ENCODE measurements at places on chromosomes 6 and 20.

DNA sequence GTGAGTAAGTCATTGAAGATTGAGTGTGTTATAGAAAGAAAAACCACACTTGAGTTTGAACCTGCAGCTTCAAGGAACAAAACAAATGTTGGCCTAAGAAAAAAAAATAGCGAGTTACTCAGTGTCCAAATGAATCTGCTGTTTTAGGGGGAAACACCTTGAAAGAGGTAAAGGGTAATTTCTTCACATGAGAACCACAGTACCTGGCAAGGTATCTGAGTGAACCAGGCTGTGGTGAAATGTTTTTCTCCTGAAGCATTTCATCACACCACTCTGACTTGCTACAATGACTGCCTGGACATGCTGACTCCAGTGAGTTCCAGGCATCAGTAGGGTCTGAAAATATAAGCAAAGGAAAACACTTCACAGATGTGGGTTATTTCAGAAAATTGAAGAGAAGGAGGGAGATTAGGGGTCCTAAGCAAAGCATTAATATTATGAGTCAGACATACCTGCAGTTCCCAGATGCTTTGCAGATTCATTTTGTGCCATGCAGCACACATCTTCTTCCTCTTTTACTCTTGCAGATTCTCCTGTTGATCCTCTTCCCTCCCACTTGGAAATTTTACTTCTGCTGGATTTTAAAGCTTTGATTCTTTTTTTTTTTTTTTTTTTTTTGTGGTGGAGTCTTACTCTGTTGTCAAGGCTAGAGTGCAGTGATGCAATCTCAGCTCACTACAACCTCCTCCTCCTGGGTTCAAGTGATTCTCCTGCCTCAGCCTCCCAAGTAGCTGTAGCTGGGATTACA lies 206.2 kb upstream of the SGK1 start:
- DNase-seq, result no peak
- H3K4me1 ChIP-seq, result peaks cover 20% of the 10 kb centered on the region
- H3K4me3 ChIP-seq, result no peak overlapping the region
- peaks cover 3% of the 10 kb centered on the region for H3K36me3 ChIP-seq
- no peaks in the 10 kb centered on the region for H3K27me3 ChIP-seq

DNA sequence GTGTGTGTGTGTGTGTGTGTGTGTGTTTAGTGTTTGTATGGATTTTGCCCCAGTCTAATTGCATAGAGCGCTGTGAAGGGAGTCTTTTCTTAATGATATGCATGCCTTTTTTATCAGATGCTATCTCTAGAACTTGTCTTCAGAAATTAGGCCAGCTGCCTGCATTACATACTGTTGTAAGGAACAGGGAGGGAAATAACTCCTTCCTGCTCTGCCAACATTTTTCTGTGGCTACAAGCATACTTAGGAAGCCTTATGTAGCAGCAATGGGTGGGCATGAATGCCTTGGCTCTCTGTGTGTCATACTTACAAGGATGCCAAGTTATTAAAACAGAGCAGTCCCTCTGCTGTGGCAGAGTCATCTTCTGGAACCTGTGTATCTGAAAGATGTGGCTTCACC lies 8.0 kb upstream of the COL21A1 start:
- H3K4me3 ChIP-seq, result no peak overlapping the region
- no peak overlapping the region for H3K27ac ChIP-seq
- H3K4me1 ChIP-seq, result no peaks in the 10 kb centered on the region
- H3K27me3 ChIP-seq, result no peaks in the 10 kb centered on the region

DNA sequence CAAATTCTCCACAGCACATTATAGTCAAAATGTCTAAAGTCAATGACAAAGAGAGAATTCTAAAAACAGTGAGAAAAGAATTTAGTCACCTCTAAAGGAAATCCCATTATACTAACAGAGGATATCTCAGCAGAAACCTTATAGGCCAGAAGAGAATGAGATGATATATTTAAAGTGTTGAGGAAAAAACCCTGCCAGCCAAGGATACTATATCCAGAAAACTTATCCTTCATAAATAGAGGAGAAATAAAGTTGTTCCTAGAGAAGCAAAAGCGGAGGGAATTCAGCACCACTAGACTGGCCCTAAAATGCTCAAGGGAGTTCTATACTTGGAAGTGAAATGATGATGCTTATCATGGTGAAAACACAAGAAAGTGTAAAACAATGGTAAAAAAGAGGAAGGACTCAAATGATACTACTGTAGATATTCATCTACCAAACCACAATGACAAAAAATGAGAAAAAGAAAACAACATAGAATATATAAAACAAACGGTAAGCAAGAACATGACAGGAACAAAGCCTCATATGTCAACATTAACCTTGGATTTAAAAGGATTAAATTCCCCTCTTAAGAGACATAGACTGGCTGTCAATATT lies 16.7 kb downstream of the GPRC6A start:
- no peak for DNase-seq
- H3K4me3 ChIP-seq, result no peak overlapping the region
- H3K27me3 ChIP-seq, result no peaks in the 10 kb centered on the region
- H3K27ac ChIP-seq, result no peak overlapping the region

- no peak overlapping the region for H3K4me3 ChIP-seq
- no peak overlapping the region for H3K27ac ChIP-seq
- no peaks in the 10 kb centered on the region for H3K27me3 ChIP-seq
- H3K36me3 ChIP-seq, result peaks cover 3% of the 10 kb centered on the region
- no peaks in the 10 kb centered on the region for H3K4me1 ChIP-seq
These were observed 145.4 kb downstream of the UST start for GRCh38 chr6:148892247-148892646.

DNA sequence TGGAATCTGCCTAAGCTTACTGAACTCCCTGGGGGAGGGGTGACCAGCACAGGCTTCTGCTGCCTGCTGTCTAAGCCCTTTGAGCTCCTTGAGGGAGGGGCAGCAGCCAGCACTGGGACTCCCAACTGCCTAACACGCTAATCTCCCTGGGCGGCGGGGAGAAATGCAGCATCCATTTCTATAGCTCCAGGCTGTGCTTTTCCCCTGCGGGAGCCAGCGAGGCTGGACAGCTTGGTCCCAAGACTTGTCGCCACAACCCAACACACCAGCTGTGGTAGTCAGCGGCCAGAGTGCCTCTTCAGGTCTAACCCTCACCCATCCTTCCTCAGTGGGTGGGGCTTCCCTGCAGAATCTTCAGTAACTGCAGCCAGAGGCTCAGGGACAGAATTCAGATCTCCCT lies 64.6 kb downstream of the VGLL2 start:
- DNase-seq, result no peak
- no peak overlapping the region for H3K27ac ChIP-seq

- H3K4me1 ChIP-seq, result no peaks in the 10 kb centered on the region
- H3K27me3 ChIP-seq, result peaks cover 7% of the 10 kb centered on the region
- DNase-seq, result no peak
- H3K36me3 ChIP-seq, result no peaks in the 10 kb centered on the region
- no peak overlapping the region for H3K27ac ChIP-seq
These were observed 181.1 kb downstream of the RPS12 start for GRCh38 chr6:132995432-132995831.

DNA sequence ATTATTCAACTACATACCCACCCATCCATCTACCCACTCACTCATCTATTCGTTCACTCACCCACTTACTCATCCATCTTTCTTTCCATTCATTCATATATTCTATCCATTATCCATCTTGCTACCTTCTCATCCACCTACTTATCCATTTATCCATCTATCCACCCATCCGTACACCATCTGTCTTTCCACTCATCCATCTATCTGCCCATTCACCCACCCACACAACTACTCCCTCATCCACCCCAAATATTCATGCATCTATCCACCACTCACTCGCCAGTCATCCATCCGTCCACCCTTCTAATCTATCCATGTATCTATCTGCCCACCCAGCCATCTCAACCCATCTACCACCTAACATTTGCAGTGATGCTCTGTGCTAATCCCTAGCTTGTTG lies 13.6 kb upstream of the KCNB1 start:
- no peaks in the 10 kb centered on the region for H3K36me3 ChIP-seq
- no peak for DNase-seq
- H3K27ac ChIP-seq, result no peak overlapping the region
- no peaks in the 10 kb centered on the region for H3K4me1 ChIP-seq

DNA sequence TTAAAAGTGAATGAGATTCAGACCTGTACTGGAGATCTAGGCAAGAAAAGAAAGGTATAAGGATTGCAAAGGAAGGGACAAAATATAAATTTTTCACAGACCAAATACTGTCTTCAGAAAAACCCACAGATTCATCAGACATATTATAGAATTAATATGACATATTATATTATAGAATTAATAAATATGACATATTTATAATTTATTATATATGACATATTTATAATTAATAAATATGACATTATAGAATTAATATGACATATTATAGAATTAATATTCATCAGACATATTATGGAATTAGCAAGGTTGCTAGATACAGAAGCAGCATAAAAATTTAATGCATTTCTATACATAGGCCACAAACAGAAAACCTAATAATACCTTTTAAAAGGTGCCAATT lies 44.7 kb upstream of the GNRH2 start:
- no peak for DNase-seq
- no peak overlapping the region for H3K27ac ChIP-seq
- H3K27me3 ChIP-seq, result no peaks in the 10 kb centered on the region
- H3K4me1 ChIP-seq, result peaks cover 4% of the 10 kb centered on the region
- peaks cover 21% of the 10 kb centered on the region for H3K36me3 ChIP-seq

DNA sequence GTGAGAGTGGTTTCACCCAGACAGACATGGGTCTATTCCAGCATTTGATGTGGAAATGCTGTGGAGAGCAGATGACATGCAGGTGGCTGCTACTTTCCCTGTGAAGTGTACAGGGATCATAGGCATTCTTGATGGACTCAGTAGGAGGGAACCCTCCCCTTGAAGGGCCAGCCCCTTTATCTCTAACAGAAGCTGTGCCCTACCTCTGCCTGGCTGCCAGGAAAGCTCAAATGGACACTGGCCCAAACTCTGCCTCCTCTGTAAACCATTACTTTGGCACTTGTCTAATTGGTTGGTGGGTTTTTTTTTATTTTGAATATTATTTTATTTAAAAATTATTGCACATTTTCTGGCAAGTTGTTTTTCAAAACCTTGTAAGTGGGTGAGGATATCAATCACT lies 106.7 kb upstream of the GGTLC1 start:
- peaks cover 8% of the 10 kb centered on the region for H3K4me1 ChIP-seq
- DNase-seq, result no peak
- no peaks in the 10 kb centered on the region for H3K36me3 ChIP-seq
- H3K27me3 ChIP-seq, result peaks cover 37% of the 10 kb centered on the region
- H3K4me3 ChIP-seq, result no peak overlapping the region

DNA sequence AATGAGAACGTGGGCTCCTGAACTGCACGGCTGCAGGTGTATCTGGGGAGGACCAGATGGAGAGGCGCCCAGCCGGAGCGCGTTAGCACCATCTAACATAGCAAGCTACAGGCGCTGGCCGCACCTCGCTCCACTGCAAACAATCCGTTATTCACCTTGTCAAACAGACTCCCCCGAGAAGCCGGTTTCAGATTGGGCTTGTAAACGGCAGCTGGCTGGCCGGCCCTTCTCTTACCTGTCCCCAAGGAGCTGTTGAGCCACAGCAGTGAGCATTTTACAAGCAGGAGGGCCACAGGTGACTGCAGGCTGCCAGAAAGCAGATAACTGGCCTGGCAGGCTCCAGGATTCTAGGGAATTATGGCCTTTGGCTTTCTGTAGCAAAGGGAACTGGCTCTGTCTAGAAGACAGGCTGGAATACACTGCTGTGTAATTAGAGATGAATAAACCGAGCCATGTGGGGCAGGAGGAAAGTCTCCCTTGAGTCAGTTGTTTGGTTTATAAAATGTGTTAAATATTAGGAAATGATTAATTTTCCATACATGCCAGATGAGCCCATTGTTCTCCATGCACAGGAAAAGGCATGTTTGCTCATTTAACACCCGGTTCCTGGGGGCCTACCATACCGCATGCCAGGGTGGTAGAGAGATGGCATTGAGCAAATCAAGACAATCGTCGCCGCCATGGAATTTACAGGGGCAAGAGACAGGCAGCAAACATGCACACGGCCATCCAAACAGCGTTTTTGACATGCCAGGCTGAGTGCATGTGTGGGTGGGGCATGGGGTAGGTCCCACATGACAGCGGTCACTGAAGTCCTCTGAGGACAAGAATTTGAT lies 159.3 kb downstream of the NFATC2 start:
- no peaks in the 10 kb centered on the region for H3K27me3 ChIP-seq
- H3K27ac ChIP-seq, result peak overlapping the region; percentile 86
- H3K4me3 ChIP-seq, result no peak overlapping the region
- peaks cover 50% of the 10 kb centered on the region for H3K4me1 ChIP-seq
- DNase-seq, result no peak

DNA sequence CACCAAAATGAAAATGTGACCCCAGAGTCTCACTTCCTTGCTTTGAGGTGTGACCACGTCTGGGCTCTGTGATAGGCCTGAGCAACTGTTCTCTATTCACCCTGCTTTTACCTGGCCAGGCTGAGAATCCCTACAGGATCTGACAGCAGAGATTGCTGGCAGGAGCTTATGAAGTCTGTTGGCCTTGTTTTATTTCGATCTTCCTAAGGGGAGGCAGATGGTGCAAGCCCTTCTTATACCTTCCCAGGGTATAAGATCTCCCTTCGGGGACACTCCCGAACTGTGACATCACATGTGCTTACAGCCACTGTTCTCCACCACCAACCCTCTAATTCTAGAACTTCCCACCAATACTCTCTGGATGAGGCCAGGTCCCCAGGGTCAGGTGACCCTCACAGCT lies 26.8 kb downstream of the MYT1 start:
- H3K4me1 ChIP-seq, result peaks cover 8% of the 10 kb centered on the region
- no peak overlapping the region for H3K4me3 ChIP-seq
- no peak overlapping the region for H3K27ac ChIP-seq
- H3K27me3 ChIP-seq, result peaks cover 11% of the 10 kb centered on the region
- peaks cover 2% of the 10 kb centered on the region for H3K36me3 ChIP-seq

GRCh38 chr20:10662661-10663458 lies 10.9 kb downstream of the JAG1 start:
- DNase-seq, result no peak
- H3K4me3 ChIP-seq, result no peak overlapping the region
- no peaks in the 10 kb centered on the region for H3K36me3 ChIP-seq

- no peak for DNase-seq
- no peak overlapping the region for H3K4me3 ChIP-seq
- no peak overlapping the region for H3K27ac ChIP-seq
These were observed 81.6 kb upstream of the MLN start for GRCh38 chr6:33885132-33886057.

GRCh38 chr6:99333068-99333467 lies 16.4 kb downstream of the FAXC start:
- H3K36me3 ChIP-seq, result no peaks in the 10 kb centered on the region
- DNase-seq, result no peak
- H3K27ac ChIP-seq, result no peak overlapping the region
- peaks cover 4% of the 10 kb centered on the region for H3K4me1 ChIP-seq
- H3K4me3 ChIP-seq, result no peak overlapping the region

GRCh38 chr20:35088231-35089145 lies 4.1 kb downstream of the TRPC4AP start:
- no peak overlapping the region for H3K4me3 ChIP-seq
- no peak for DNase-seq
- H3K27ac ChIP-seq, result peak overlapping the region; percentile 10
- H3K4me1 ChIP-seq, result peaks cover 58% of the 10 kb centered on the region
- peaks cover 21% of the 10 kb centered on the region for H3K36me3 ChIP-seq
- no peaks in the 10 kb centered on the region for H3K27me3 ChIP-seq

DNA sequence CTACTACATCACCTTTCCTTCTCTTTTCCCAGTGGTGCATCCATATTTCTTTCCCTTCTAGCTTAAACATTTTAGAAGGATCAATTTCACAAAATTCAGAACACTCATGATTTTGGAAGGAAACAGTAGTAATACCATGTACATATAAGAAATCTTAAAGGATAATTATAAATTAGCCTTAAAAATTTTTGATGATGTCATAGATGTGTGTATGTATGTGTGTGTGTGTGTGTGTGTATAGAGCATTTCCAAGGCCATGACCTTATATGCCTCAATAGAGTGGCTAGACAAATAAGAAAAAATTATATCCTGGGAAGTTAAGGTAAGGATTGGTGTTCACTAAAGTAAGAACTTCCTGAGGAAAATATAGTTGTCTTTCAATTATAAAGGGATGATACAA lies 24.1 kb upstream of the HS3ST5 start:
- no peak overlapping the region for H3K4me3 ChIP-seq
- H3K36me3 ChIP-seq, result no peaks in the 10 kb centered on the region
- no peak overlapping the region for H3K27ac ChIP-seq

All from activated CD8-positive, alpha-beta memory T cell treated with anti-CD3 and anti-CD28 coated beads, Interleukin-2, amount 10 ng/mL, durations not matched to agents 7 days and 5 days (primary cell).